Activated naive CD4-positive, alpha-beta T cell treated with anti-CD3 and anti-CD28 coated beads for 36 hours (primary cell): ENCODE measurements at places on chromosomes 6 and 20. TPM values are rescaled to one million over a fixed set of nuclear protein-coding genes. Genes with fewer than 3 reads are reported as not detected.

DNA sequence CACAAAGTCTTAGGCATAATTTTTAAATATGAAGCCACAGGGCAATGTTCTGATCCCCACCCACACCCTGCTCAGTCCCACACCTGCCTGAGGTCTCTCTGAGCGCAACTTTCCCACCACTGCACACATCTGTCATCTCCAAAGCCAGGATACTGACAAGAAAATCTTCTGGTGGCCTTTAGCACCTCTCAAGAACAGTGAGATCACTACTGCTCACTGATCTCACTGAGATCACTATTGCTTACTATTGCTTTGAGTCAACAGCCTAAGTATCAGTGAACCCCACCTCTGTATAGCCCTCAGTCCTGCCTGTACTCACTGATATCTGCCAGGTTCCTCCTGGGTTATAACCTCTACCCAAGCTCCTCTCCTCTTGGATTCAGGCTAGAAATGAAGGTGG, 6.4 kb downstream of the TNFRSF21 start:
- DNase-seq, result no peak
- no peak overlapping the region for H3K27ac ChIP-seq
- H3K4me1 ChIP-seq, result peaks cover 4% of the 10 kb centered on the region
- H3K27me3 ChIP-seq, result peaks cover 55% of the 10 kb centered on the region
- no peak overlapping the region for H3K4me3 ChIP-seq

- H3K27ac ChIP-seq, result no peak overlapping the region
- no peak overlapping the region for H3K4me3 ChIP-seq
- DNase-seq, result no peak
These were observed 20.1 kb downstream of the JAG1 start for GRCh38 chr20:10653599-10654249.

DNA sequence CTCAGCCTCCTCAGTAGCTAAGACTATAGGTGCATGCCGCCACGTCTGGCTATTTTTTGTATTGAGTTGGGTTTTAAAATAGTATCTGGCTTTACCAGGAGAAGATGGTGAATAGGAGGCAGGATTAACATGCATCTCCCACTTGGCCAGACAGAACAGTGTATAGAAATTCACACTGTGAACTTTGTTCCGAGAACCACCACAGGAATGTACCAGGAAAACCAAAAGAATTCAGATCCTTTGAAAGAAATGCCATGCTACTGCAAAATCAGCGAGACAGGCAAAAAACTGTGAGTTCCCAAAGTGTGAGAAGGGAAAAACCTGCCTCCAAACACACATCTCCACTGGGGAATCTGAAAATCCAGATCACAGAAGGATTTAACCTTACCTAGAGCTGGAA, 327.6 kb downstream of the NKAIN2 start:
- no peak overlapping the region for H3K4me3 ChIP-seq
- no peaks in the 10 kb centered on the region for H3K36me3 ChIP-seq
- no peak for DNase-seq

DNA sequence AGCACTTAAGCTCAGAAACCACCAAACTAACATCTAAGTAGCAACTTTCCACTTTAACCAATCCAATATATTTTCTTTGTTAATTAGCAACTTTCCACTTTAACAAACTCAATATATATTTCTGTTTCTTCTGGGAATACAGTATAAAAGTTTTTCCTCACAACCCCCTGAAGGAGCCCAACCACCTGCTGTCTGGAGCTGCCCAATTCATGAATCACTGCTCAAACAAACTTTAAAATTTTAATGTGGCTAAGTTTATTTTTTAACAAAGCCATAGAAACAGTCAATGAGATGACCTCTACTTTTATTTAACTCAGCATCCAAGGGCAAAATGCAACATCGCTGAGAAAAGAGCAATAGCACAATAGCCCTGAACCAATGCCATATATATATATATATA, 500.1 kb downstream of the EPM2A start:
- H3K36me3 ChIP-seq, result no peaks in the 10 kb centered on the region
- DNase-seq, result no peak
- H3K4me1 ChIP-seq, result no peaks in the 10 kb centered on the region
- H3K27me3 ChIP-seq, result peaks cover 11% of the 10 kb centered on the region
- no peak overlapping the region for H3K27ac ChIP-seq
- H3K4me3 ChIP-seq, result no peak overlapping the region

The CARMIL1 gene
- total RNA-seq, result 4.0 TPM

The TBXT gene
- not detected for total RNA-seq

The NRSN2 gene
- total RNA-seq, result 3.9 TPM
